HT1080 (cell line): ENCODE measurements at places on chromosomes 6 and 20. TPM values are rescaled to one million over a fixed set of nuclear protein-coding genes. Genes with fewer than 3 reads are reported as not detected.

- peak; percentile 50 for DNase-seq
Measured at GRCh38 chr20:35285806-35286076, 1.2 kb upstream of the EIF6 start.

RBPJL gene
- not detected in 2 replicates for total RNA-seq

GRCh38 chr20:39004508-39004907, 42.4 kb downstream of the DHX35 start:
- no peak for DNase-seq

DNA sequence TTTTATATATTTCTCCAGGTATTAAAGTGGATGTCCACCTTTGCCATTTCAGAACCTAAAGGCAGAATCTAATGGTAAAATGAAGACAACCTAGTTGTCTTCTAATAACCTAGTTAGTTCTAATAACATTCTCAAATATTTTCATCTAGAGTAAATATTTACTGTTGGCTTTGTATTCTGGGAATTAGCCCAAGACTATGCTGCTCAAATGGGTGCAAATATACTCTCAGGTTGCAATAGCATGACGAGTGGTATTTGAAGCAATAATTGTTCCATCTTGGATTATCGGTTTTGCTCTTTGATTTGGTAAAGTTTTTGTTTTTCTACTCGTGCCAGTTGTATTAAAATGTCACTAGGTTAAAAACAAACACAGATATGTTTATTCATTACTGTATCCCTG, 21.0 kb upstream of the RSPH4A start:
- DNase-seq: no peak

DNA sequence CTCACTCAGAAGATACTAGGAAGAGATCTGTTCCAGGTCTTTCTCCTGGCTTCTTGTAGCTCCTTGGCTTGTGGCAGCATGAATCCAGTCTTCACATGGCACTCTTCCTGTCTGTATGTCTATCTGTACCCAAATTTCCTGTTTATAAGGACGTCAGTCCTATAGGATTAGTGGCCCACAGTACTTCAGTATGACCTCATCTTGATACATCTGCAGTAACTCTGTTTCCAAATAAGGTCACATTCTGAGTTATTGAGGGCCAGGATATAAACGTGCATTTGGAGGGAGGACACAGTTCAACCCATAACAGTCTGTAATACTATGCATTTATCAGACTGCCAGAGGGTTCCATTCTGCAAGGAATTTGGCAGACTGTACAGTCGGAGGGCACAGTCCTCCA, 57.6 kb upstream of the DYNLRB1 start:
- DNase-seq: peak; percentile 38

DNA sequence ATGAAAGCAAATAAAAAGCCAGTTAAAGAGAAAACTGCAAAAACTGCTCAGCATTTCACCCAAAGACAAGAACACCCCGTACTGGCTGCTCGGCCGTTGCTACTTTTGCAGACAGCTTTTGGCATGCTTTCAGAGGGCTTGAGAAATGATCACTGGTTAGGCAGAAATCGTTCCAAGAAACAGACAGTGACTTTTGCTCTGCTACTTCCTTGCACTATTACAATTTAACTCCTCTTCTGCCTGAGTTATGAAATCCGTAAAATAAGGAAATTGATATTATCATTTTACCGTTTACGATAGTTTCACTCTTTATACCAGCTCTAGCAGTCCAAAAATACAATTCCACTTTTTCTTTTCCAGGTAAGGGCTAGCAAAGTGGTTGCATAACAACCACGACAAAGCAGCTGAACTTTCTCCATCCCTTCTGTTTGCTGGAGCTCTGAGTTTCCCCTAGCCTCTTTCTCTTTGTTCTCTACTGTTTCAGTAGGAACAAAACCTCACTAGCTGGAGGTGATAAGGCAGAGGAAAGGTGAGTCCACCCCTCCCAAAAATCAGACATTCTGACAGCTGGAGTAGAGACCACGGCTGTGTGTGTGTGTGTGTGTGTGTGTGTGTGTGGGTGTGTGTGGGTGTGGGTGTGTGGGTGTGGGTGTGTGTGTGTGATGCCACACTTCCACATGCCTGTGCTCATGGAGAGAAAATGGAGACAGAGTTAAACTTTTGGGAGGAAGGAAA, 191.8 kb upstream of the RREB1 start:
- no peak for DNase-seq

DNA sequence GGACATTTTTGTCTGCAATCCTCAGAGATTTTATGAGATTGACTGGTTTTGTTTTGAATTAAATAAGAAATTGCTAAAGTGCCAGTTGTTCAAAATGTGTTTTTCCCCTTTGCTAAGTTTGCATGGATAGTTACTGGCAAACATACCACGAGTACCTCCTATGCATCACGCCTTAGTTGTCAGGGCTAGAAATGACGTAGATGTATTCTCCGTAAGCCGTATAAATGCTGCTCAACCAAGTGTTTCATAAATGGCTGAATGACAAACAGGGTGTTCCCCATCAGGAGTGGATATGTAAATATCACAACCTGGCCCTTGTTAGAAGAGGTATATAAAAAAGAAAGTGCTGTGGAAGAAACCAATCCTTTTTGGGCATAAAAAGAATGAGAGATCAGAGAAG, 341.1 kb upstream of the ZFP64 start:
- DNase-seq: no peak

GRCh38 chr20:54344832-54345231, 130.6 kb upstream of the DOK5 start:
- DNase-seq: no peak

TPBG gene
- 34.3 and 42.6 TPM in 2 replicates for total RNA-seq

TMEM74B gene
- 0.29 and 0.50 TPM in 2 replicates for total RNA-seq

SLC17A1 gene
- total RNA-seq: not detected in 2 replicates

- peak; percentile 60 for DNase-seq
Measured at GRCh38 chr6:148657048-148657447, 89.8 kb upstream of the UST start.

DNA sequence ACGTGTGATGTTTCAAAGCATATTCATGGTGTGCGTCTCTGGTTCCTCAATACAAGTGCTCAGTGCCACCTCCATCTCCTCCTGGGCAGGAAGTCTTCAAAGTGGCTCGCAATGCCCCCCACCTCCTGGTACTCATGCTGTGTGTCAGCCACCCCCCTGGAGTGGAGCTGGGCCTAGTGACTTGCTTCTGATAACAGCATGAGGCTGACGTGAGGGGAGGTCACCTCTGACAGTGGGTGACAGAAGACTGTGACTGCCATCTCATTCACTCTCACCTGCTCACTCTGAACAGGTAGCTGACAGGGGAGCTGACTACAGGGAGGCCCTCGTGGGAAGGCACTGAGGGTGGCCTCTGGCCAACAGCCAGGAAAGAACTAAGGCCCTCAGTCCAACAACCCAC, 92.4 kb upstream of the NFATC2 start:
- no peak for DNase-seq

DNA sequence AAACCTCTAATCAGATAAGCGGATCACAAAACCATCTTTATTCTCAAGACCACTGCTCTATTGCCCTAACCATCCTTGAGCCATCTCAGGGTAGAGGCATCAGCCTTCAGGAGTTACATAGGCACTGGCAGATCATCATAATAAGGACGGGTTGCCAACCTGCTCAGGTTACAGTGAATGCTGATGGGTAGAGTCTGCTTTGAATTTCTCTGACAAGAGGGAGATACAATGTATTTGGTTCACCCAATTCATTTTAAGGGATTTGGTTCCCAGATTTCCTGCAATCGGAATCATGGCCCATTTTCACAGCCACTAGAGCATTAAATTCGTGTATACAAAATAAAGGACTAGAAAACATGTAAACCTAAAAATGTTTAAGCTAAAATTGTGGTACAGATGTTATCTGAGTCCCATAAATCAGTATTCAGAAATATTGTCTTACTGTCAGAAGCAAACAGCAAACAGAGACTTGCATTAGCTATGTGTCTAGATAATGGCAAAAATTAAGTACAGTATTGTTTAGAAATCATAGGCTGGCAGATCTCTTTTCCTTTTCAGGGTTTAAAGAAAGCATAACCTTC, 41.9 kb upstream of the TMEM170B start:
- no peak for DNase-seq

CLIC1 gene
- 1,383 and 1,400 TPM in 2 replicates for total RNA-seq

DNA sequence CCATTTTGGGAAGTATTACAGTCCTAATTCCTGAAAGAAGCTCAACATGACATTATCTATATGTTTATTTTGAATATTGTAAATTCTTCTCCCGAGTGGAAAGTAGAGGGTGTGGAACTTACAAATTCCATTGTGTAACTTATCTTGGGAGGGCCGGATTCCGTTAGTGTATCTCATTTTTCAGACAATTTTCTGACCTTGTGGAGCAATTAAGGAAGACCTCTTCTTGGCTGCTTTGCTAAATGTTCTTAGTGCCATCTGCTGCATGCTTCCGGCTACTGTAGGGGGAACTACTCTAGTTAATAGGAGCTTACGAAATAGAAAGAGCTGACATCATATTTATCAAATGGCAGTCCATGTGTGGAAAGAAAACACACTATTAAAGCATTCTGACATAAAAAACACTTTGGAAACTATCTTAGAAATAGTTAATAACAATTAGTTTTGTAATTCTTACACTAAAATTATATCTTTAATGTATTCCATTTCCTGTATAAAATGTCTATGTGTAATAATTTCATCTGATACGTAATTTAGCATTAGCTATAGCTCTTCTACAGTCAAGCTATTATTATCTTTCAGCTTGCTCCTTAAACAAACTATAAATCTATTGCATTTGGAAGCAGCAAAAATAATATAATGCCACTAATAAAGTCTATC, 41.5 kb upstream of the KCNQ5 start:
- peak; percentile 73 for DNase-seq

BMP7 gene
- total RNA-seq: 0.03 TPM in 1 of 2 replicates, not detected in the other

DNA sequence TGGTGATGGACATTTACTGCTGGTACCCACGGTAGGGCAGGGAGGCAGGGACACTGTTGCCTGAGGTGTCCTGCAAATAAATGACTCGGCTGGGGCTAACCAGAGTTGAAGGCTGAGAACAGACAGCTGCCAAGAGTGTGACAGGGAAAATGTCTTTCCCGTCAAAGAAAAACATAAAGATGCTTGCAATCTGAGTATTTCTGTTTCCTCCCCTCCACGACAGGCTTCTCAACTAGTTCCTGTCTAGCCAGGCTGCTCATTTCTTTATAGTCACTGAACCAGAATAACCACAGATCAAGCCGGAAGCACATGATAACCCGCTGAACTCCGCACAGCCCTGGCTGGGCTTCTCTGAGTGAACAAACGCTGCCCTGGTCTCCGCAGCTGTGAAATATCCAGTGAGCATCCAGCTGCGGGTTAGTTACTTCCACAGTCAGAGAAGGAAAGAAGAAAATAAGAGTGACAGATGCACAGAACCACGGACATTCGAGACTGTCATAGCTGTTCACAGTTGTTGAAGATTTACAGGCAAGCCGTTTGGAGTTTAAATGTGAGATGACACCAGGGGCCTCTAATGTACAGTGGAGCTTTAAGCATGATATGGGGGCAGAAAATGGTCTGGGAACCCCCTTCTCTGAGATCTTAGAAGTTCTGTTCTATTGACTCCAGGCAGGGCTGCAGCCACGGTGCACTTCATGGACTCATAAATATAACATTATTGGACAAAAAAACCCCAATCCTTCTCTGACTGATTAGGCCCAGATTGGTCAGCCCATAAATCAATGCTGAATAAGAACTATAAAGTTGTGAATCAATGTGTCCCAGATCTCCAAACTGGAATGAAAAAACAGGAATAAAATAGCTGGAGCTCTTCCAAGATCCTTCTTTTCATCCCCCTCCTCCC, 299.9 kb upstream of the SUPT3H start:
- peak; percentile 52 for DNase-seq

GRCh38 chr20:44217342-44218092, 6.9 kb upstream of the OSER1 start:
- DNase-seq: peak; percentile 63

DNA sequence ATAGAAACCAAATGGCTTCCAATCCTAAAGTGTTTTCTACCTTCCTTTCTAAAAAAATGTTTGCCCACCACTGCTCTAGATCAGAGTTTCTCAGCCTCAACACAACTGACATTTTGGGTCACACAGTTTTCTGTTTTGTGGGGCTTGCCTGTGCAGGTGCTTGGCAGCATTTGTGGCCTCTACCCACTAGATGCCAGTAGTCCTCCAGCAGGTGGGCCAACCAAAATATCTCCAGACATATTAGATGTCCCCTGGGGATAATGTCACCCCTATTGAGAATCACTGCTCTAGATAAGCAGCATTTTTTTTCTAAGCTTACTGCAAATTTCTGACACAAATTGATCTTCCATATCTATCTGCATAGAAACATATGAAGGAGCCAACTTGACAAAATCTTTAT, 26.3 kb upstream of the EPM2A start:
- DNase-seq: no peak

DNA sequence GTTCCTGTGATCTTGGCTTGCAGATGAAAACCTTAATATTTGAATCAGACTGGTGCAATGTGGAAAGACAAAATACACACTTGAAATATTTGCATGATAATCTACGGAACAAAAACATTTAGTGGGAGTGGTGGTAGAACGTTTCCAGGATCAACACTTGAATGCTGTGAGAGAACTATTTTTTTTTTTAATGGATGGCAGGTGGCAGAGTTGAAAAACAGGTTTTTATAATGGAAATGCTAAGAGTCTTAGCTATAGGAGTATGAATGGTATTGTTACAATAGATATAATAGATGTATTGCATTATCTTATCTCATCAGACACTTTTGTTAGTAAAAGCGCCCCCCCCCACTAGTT, 49.2 kb downstream of the CDKAL1 start:
- no peak for DNase-seq

IDH3B gene
- total RNA-seq: 187 and 197 TPM in 2 replicates

EFCAB8 gene
- total RNA-seq: not detected in 2 replicates

- no peak for DNase-seq
Measured at GRCh38 chr20:46549188-46549972, 1.1 kb downstream of the OCSTAMP start.

DNA sequence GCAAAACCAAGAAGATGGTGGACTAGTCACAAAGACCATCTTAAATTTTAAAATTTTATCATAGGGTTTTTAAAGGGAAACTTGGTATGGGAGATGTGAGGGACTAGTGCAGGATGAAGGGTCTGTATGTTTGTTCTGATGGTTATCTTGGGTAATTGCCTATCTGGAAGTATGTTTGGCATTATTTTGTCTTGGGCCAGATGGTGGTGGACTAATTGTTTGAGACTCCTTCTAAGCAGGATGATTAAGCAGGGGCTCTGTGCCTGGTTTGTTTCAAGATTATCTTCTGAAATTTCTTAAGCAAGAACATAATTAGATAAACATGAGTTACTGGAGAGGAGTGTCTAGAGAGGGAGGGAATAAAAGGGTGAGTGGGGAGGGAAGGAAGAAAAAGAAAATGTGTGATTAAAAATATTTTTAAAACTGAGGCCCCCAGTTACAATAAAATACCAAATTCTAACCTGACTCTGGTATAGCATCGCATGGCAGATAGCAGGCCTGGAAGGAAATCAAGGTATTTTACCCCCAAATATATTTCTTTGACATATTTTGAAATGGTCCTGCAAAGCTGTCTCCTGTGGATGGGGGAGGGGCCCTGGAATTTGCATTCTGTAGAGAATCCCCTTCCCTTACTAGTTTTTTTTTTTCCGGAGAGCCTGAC, 49.9 kb upstream of the FAM184A start:
- no peak for DNase-seq

SLC17A2 gene
- not detected in 2 replicates for total RNA-seq

HTR1E gene
- not detected in 2 replicates for total RNA-seq
